ENCODE measurements at places on chromosomes 7 and 10.
A peak's percentile ranks its signal among the peaks of the same experiment; 100 is the strongest.

- no peak for DNase-seq
Measured at GRCh38 chr10:35089611-35090161, 455 bp downstream of the CUL2 start.

- DNase-seq: no peak
Measured at GRCh38 chr10:88693392-88694020, 12.5 kb upstream of the LIPK start.

GRCh38 chr7:1800902-1801301 is 130.8 kb downstream of the ELFN1 start:
- DNase-seq: no peak

GRCh38 chr7:77536017-77536412 is 1.1 kb upstream of the PTPN12 start:
- no peak for DNase-seq

- DNase-seq: peak; percentile 31
Measured at GRCh38 chr7:55206235-55207029, 158.7 kb upstream of the LANCL2 start.

GRCh38 chr7:152637920-152638580 is 37.9 kb downstream of the XRCC2 start:
- DNase-seq: no peak

- DNase-seq: no peak
Measured at GRCh38 chr7:36949711-36950600, 225.7 kb upstream of the AOAH start.

- no peak for DNase-seq
Measured at GRCh38 chr10:13973742-13974141, 357.0 kb downstream of the FRMD4A start.

GRCh38 chr7:158602905-158603772 is 15.5 kb upstream of the PTPRN2 start:
- DNase-seq: peak; percentile 24

DNA sequence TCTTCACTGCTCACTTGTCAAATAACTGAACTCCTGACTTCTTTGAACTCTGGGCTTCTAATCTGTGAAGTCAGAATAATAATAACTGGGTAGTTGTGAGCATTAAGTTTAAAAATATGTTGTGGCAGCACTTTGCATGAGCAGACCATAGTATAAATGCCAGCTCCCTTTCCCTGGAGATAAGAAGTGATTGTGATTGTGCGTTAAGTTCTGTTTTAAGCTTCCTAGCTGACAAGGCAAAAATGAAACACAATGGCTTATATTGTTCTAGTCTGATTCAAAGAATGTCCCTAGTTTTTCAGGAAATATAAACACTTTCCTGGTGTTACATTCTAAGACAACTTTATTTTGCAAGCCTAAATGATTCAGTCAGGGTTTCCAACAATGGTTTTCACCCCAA is 61.8 kb downstream of the PTPRE start:
- DNase-seq: no peak

DNA sequence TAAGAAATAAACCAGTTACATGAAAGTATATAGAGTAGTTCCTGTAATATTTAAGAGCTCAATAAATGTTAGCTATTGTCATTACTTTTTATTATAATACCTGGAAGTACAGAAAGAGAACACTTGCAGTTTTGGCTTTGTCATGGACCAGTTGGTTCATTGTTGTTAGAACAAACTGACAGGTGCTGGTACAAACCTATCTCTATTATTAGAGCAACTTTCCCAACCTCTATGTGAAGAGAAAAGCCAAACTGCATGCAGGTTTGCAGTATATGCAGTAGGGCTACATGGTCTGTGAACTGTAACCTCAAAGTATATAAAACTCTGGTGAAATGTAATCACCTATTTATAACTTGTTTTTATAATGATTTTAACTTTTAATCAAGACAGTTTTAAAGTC is 20.4 kb downstream of the DNAJC9 start:
- DNase-seq: no peak

DNA sequence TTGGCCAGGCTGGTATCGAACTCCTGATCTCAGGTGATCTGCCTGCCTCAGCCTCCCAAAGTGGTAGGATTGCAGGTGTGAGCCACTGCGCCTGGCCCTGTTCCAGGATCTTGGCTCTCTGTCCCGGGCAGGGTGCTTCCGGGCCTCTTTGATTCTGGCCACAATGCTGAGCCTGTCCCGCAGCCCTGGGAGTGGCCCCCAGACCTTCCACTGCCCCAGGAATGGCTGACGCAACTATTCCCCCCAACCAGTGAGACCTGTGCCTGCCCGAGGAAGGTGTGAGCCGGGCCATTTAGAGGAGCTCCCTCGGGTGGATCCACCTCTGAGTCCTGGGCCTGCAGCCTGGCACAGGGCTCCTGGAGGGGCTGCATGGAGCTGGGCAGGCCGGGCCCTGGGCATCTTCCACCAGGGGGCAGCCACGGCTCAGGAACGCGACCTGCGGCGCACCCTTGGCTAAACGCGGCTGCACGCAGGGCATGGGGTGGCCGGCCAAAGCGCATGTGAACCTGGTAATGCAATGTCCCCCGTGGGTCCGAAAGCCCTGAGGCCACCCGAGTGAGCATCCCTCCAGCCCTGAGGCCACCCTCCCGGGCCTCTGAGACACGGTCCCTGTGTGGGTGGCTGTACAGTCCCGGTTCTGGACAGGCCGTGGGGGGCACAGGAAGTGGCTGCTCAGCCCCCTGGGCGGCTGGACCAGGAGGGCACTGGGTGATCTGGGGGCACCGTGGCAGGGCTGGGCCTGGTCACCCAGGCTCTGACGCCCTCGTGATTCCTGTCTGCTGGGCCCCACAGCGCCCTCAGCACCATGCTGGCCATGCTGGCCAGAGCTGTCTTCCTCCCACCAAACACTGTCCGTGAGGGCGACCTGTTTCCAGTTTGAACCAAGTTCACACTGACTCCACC is 24.8 kb downstream of the GRIFIN start:
- no peak for DNase-seq

DNA sequence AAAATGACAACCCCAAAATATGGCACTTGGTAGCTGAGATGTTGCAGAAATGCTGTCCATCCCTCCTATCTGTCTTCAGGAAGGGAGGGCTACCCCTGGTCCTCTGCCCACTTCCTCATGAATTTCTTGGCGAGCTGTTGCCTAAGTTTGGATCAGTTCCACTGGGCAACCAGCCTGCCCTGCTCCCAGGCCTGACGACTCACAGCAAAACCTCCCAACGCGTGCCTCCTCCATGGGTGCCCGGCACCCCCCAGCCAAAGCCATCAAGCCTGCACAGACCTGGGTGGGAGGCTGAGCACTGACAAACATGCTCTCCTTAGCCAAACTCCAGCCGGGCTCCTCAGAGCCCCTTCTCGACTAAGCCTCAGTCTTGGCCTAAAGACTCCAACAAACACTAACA is 8.9 kb downstream of the VSTM4 start:
- no peak for DNase-seq

DNA sequence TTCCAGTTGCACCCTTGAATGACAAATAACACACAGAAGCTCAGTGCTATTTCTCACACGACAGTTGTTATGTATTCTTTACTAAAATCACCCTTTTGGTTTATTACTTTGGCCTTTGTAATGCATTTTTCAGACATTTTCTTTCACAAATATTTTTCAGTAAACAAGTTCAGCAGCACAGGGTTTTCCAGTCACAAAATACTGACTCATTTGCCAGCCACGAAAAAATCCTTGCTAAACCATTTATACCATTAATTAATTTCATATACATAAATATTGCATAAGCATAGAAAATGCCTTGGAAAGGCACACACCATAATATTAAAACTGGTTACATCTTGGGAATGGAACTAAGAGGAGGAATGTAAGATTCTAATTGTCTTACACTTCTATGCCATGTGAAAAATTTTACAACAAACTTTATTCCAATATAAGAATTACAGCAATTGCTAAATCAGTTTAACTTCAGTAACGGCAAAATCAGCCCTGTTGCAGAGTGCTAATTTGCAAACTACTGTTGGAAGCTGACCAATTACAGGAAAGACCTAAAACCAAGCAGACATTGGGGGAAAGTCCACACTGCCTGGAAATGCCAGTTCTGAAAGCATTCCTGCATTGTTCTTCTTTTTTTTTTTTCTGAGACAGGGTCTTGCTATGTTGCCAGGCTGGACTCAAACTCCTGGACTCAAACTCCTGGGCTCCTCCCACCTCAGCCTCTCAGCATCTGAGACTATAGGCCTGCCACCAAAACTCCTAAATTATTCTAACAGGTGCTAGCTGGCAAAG is 31.6 kb upstream of the PBLD start:
- DNase-seq: no peak

DNA sequence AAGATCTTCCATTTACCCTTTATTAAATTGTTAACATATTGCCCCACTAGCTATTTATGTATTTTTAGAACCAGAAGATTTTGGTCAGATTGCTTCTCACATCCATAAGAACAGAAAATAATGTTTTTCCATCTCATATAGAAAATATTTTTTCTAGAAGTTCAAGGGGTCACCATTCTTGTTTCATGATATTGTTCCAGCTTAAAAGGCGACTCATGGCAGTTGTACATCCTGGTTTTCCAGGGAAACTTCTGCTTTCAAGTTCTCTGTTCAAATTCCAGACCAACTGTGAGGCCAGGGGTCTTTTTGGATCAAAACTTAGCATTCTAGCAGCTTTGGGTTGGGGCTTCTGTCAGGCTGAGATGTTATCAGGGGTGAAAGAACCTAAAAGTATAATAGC is 84.4 kb downstream of the LRRC4 start:
- no peak for DNase-seq

GRCh38 chr7:105718511-105718925 is 137.2 kb upstream of the EFCAB10 start:
- no peak for DNase-seq

DNA sequence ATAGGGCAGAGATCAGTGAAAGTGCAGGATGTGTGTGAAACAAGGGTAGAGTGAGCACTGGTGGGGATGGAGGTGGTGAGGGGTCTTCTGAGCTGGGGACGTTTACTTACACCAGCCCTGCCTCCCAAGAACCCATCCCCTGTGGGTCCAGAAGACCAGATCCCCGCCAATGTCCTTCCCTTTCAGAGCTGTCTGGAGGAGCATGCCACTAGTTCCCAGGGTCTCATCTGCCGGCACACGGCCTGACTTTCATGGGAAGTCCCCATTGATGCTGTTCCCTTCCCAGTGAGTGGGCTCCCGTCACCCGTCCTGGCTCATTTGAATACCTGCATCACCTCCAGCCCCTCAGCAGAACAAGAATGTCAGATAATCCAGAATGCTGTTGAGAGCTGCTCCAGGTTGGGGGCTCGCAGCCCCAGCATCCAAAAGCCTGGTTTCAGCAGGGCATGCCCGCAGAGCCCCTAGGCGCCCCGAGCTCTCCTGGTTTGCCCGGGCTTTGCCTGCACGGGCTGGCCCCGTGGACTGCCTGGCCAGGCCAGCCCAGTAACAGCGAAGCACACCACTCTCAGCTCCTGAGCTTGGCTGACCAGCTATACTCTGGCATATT is 246.7 kb downstream of the MGMT start:
- no peak for DNase-seq

GRCh38 chr7:101161692-101162471 is 3.5 kb downstream of the VGF start:
- no peak for DNase-seq

DNA sequence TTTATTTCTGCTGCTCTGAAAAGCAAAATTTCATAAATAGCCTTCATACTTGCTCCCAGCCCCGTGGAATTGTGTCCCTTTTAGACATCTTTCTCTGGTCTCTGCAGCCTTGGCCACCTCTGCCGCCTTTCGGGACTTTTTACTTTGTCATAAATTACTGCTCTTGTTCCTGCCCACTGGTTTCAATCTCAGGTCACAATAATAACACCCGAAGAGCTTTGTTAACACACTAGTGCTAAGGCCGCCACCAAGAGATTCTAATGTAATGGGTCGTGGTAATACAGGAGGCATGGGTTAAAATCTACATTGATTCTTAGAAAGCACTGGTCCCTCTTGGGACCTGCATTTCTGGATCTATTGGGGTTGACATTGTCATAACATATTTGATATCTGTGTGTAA is 276.0 kb upstream of the VWC2 start:
- DNase-seq: no peak

- DNase-seq: no peak
Measured at GRCh38 chr10:95327367-95327766, 36.6 kb upstream of the PDLIM1 start.

- DNase-seq: no peak
Measured at GRCh38 chr10:132130286-132131265, 56.2 kb upstream of the DPYSL4 start.

DNA sequence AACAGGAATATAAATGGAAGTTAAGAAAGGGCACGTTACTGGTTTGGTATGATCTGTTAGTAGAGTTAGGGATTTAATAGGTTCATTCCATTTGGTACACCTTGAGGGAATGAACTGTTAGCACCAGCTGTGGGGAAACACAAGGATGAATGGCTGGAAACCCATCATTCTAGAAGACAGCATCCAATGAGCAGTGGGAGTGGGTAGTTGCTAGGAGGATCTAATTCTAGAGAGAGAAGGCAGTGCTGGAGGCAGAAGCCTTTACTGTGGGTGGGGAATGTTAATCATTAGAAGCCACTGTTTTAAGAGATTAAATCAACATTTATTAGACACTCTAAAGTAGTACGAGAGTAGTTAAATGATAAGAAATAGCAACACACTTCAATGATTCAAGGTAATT is 15.5 kb upstream of the GPR15LG start:
- no peak for DNase-seq

DNA sequence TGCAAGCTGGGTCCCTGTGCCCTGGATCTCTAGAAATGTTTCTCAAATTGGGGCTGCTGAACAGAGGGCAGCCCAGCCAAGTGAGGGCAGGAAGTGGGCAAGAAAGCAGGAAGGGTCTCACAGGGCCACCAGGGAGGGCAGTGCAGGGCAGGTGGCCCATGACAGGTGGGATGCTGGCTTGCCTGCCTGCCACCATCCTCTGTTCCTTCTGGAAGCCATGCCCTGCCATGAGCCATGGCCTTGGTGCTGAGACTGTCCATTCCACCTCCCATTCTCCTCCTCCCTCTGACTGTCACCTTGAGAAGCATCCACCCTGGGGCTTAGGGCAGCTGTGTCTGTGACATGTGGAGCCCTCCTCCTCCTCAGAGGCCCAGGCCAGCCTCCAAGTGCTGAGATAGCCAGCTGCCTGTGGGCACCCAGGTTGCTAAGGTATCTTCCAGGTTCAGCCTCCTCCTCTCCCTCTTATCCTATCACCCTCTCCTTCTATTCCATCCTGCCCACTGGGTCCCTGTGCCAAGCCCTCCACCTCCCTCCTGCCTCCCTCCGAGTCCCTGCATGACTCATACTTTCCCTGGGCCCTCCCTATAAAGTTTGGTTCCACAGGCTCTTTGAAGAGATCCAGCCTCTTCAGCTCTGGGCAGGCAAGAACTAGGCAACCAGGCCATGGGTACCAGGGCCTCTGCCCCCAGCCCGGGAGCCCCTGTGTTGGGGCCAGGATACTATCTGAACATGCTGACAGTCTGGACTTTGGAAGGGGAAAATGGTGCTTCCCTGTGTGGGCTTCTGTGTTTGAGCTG is 1.3 kb downstream of the VSIR start:
- DNase-seq: no peak

DNA sequence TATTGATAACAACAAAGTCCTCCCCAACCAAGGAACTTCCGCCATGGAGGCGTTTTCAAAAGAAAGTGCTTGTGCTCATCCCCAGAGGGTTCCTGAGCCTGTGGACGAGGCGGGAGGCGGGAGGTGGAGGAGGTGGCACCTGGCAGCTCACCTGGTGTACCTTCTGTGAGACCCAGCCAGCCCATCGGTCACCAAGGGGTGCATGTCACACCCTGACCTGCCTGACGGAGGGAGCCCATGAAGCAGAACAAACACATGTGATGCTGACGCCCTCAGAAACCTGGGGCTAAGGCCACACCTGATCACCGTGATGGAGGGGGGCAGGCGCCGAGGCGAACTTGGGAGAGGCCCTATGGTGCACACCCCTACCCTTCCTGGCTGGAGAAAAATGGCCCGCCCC is 458.8 kb downstream of the DNAJB6 start:
- no peak for DNase-seq

GRCh38 chr7:101941481-101942383 is 124.3 kb downstream of the CUX1 start:
- DNase-seq: peak; percentile 42
